ENCODE measurements at places on chromosomes 7 and 10.

DNA sequence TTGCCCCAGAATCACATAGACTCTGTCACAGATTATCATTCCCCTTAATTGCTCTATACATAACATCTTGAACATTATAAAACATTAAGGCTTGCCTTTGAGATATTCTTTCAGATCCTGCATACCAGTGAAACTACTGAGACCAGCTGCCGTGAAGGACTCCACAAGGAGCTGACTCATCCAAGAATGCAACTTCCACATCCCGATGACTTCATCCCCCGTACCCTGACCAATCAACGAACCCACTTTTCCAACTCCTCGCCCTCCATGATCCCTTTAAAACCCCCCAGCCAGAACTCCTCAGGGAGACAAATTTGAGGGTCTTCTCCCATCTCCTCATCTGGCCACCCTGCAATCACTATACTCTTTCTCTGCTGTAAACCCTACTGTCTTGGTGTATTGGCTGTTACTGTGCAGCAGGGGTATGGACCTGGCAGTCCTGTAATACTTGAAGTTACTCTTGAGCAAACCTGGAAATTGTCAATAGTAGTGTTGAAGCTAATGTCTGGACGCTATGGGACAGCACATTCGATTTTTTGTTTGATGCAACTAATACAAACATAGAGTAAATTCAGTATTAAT, 49.8 kb downstream of the HTR5A start:
- DNase-seq, result no peak

DNA sequence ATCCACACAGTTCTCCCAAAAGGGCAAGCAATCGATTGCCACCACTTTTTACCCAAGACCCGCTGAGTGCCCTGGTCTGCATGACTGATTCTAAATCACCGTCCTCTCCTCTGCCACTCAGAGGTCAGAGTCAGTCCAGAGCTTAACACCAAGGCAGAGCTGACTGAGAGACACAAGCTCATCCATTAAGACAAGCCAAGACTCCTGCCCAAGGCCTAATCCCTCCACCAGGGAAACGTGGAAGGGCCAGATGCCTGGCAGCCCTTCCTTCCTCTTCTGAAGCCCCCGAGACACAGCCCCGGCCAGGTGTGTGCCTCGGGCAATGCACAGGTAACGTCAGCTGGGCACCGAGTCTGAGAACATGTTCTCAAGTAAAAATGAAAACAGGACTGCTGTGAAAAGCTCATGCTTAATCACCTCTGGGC, 51.7 kb downstream of the DIP2C start:
- no peak for DNase-seq

- no peak for DNase-seq
These were observed 116.9 kb upstream of the CHST15 start for GRCh38 chr10:124210263-124210662.

- no peak for DNase-seq
These were observed 87.9 kb downstream of the SLC16A9 start for GRCh38 chr10:59621771-59622170.

- peak; percentile 49 for DNase-seq
These were observed 279.6 kb upstream of the PITRM1 start for GRCh38 chr10:3452173-3452626.

DNA sequence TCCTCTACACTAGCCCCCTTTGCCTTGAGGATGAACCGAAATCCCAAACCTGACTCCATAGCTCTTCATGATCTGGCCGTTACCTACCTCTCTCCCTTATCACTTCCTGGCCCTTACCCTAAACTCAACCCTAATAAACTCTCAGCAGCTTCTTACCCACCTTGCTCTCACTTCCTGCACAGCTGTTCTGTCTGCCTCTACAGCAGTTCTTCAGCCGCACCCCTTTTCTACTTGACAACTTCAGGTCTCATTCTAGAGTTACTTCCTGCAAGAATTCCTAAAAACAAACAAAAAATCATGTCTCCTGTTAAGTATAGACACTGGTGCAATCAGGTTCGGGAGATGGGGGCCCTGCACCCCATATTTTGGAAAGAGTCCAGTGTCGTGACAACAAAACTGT, 239.9 kb upstream of the CELF2 start:
- no peak for DNase-seq

DNA sequence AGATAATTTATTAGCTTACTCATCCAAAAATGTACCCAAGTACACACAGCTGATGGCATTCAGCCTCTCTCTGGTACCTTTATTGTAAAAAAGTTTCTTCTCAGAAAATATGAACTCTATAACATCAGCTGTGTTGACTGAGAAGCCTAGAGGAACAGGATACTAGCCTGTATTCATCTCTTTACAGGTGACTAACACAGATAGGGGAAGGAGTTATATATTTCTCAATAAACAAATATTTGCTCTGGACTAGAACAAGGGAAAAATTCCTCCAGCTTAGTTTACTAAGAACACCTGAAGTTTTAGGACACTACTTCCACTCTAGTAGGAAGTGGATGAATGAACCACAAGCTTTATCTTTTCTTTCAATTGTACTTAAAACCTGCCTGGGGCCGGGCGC, 67.8 kb downstream of the ZNF248 start:
- no peak for DNase-seq

DNA sequence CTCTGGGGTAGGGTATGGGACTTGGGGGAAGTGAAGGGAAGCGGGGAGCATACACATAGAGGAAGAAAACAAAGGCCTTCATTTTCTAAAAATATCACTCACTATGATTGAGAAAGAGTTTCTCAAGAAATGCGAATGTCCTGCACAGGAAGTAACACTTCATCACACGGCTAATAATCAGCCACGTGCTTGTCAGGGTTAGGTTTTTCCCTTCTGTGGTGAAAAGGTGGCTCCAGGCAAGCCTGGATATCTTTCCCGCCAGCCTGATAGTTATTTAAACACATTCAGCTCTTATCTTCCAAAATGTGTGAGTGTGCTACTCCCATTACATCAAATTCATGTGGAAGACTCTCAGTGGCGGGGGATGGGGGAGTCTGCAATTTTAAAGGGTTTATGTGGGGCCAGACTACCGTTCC, 166.4 kb upstream of the ADO start:
- DNase-seq, result no peak

DNA sequence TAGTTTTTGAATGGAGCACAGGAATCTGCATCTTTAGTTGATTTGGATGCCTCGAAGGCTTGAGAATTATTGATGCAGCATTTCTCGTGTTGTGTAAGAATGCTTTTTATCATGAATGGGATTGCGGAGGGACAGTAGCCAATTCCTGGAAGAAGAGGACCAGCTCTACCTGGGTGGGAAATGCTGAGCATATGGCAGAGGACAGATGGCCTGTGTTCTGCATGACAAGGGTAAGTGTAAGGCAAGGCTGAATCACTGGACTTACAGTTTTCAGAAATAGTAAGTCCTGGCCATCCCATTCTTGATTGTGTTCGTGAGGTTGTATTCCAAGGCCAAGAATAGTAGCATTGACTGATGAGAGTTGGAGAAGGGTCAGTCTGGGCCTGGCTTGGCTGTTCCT, 15.9 kb downstream of the RP9 start:
- DNase-seq, result no peak

- no peak for DNase-seq
These were observed 51.5 kb upstream of the NOBOX start for GRCh38 chr7:144455040-144455404.

DNA sequence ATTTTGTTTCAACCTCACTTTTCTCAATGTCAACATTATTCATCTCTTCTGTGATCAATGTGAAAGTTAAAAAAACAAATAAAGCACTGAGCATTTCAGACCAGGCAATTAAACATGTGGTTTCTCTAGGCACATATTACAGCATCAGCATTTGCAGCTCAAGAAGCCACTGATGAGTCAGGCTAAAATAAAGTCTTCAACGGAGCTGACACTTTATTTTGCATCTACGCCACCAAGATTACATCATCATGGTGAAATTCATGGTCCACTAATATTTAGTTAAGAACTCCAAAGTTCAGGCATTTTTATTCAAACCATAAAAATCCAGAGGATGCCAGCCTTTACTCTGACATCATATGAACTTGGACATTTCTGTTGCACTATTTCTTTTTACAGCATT, 33.0 kb downstream of the MAGI2 start:
- DNase-seq, result peak; percentile 40

DNA sequence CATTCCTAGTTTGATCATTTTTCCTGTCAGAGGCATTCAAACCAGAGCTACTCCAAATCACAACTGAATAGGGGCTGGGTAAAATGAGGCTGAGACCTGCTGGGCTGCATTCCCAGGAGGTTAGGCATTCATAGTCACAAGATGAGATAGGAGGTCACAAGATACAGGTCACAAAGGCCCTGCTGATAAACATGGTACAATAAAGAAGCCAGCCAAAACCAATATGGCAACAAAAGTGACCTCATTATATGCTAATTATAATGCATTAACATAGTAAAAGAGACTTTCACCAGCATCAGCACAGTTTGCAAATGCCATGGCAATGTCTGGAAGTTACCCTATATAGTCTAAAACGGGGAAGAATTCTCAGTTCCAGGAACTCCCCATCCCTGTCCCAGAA, 37.3 kb downstream of the TWIST1 start:
- DNase-seq, result no peak

DNA sequence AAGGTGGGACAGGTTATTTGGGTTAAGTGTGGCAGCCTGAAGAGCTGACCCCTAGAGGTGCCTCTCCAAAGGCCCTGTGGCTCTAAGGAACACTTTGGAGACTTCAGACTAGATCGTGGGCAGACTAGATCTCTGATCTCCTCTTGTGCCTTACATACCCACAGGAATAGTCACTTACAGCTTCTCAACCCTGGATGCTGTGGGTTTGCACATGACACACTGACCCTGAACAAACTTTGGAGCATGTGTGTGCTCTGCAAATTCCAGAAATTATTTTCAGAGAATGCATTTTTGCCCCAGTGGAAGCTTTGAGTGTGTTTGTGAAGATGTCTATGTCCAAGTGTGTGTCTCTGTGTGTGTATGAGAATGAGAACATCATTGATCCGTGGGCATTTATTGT, 119.6 kb downstream of the EMX2 start:
- no peak for DNase-seq

DNA sequence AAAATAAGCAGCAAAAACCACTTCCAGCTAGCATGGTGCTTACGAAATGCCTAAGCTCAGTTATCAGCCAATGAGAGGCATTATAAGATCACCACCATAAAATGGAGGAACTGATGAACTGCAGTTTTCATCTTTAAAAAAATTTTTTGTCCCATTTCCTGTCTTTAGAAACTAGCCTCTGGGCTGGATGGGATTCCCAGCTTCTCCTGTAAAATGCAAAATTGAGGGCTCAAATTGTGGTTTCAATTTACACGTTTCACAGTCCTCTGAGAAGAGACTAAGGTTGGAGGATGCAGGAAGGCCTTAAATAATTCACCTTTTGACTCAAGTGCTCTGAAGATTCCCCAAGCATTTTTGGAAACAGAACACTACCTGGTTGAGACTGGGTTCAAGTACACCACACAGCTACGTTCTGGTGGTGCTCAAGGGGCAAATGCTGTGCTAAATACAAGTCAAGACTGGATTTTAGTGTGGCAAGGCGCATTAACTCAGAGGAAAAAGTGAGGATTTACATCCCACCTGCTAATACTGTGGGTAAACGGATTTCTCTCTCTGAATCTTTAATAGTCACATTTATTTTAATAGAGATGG, 951 bp downstream of the ZNF25 start:
- no peak for DNase-seq

GRCh38 chr7:43143918-43144589, 31.6 kb downstream of the HECW1 start:
- DNase-seq, result no peak

GRCh38 chr7:74479961-74480829, 26.5 kb downstream of the GTF2IRD1 start:
- peak; percentile 84 for DNase-seq

DNA sequence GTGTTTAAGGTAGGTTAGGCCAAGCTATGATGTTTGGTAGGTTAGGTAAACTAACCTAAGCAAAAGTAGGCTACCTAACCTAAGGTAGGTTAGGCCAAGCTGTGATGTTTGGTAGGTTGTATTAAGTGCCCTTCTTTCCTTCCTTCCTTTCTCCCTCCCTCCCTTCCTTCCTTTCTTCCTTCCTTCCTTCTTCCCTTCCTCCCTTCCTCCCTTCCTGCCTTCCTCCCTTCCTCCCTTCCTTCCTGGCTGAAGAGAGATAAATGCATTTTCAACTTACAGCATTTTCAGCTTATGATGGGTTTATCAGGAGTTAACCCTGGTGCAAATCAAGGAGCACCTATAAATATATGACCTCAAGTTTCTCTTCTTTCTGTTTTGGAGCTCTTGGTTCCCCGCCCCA, 56.2 kb downstream of the SND1 start:
- DNase-seq, result no peak

DNA sequence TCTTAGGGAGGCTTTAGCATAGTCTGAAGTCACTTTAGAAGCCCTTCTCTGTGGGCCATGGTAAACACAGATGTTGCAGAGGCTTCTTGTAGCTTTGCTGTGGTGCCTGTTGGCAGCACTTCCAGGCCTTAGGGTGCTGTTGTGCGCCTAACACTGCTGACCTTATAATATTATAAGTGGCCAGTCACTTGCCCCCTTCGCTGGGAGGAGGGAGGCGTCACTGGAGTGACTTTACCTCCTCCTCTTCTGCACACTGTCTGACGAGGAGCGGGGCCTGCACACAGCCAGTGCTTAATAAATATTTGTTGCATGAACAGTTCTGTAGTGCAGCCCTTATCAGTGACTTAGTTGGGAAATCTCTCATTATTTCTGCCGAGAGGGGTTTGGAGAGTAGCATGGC, 63.3 kb downstream of the WDR37 start:
- no peak for DNase-seq

GRCh38 chr10:15427843-15428414, 56.8 kb upstream of the FAM171A1 start:
- peak; percentile 68 for DNase-seq

- no peak for DNase-seq
These were observed 61.5 kb downstream of the TNS3 start for GRCh38 chr7:47520406-47520805.

DNA sequence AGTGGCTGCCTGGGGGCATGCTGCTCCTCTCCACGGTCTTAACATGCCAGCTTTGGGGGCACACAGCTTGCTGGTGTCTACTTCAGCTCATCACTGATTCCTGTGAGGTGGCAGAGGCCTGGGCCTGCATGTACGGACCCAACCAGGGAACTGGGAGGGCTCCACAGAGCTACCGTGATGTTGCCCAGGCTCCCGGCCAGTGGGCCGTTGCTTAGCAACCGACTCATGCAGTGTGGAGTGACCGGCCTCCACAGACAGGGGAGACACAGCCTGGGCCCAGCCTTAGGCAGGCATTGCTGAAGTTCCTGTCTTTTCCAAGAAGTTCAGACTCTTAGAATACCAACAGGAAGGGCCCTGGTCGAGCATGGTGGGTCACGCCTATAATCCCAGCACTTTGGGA, 25.8 kb upstream of the SH2B2 start:
- peak; percentile 78 for DNase-seq

Data from hepatocyte (in vitro differentiated cells).